NCI-H1694 (cell line): ENCODE measurements at places on chromosomes 7 and 10.

DNA sequence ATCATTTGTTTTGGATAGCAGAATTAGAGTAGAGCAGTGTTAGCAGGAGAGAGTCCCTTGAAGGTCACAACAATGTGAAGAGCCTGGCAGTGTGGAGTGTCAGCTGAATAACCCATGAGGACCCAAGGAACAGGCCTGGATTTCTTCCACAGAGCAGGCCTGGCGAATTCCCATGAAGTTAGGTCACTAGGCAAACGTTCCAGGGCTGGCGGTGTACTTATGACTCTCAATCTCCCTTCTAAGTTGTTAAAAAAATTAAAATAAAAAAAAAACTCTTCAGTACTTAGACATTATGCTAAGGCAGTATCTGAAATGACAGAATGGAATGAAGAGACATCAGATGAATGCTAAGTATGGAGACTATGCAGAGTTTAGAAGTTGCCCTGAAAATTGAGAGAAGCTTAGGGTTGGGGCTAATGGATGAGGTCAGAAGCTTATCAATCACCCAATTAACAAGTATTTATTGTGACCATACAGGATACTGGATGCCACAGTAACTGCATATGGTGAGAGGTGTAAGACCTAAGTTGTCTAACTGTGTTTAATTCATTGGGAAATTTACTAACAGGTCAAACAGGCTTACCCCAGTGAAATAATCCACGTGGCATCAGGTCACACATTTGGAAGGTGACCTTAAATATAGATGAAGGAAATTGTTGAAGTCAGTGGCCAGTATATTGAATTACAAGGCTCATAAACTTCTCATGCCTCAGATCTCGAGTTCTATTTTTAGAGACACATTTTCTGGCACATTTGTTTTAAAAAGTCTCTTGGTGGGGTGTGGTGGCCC lies 126.2 kb upstream of the NRP1 start:
- no peak for DNase-seq

DNA sequence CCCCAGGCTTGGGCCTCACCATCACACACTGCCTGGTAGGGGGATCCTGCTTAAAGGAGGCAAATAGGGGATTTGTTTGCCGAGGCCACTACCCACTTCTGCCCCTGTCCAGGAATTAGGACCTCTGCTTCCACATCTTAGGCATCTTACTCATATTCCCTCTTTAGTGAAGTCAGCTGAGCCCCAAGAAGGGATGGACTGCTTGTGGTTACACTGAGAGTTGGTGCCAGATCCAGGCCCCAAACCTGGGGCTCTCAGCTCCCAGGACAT lies 1.6 kb upstream of the GPRIN2 start:
- no peak for DNase-seq

DNA sequence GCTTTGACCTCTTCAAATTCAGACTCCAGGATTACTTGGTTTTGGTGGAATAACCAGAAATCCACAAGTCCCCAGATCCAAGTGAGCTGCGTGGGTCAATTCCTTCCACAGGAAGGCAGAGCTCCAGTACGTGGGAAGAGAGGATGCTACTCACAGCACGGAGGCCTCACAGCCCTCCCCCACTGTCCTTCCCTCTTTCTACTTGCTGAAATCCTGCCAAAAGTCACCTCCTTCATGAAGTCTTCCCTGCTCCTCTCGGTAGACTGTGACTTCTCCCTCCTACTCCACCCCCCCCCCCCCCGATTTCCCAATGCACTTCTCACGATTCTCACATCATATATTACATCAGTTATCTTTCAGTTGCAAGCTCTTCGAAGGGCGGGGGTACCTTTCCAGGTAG lies 12.3 kb downstream of the CAMK2G start:
- DNase-seq: no peak

DNA sequence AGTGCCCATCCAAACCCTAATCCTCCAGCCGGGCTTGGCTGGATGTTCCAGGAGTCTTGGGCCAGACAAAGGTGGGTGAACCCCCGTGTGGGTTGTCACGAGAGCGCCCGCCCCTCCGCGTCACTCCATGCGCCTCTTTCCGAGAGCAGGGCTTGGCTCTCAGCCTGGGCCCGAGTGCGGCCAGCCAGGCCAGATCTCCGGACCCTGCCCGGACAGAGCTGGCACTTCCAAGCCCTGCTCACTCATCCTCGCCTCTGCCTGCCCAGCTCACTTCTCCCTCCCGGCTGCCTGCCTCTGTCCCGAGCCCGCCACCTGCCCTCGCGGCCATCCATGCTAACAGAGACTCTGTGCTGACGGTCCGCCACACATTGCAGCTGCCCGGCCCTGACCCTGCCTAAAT lies 34.6 kb downstream of the AGAP3 start:
- DNase-seq: no peak

GRCh38 chr7:10122551-10123100 lies 851.0 kb upstream of the PHF14 start:
- DNase-seq: peak; percentile 43

GRCh38 chr10:132590094-132590751 lies 52.6 kb downstream of the INPP5A start:
- no peak for DNase-seq

DNA sequence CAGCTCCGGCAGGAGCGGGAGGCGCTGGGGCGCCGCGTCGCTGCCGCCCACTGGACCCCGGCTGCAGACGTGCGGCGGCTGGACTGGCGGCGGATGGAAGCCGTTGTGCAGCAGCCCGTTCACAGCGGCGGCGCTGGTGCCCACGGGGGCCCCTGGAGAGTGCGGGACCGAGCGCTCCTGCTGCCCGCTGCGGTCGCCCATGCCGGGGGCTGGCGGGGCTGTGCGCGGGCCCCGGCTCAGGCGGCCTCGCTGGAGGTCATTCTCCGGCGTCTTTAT lies 413 bp downstream of the PANK1 start:
- DNase-seq: no peak

- no peak for DNase-seq
Observed at GRCh38 chr10:63496561-63496960, 24.6 kb upstream of the REEP3 start.
